T-helper 9 cell (primary cell): ENCODE measurements at places on chromosomes 6 and 20.

DNA sequence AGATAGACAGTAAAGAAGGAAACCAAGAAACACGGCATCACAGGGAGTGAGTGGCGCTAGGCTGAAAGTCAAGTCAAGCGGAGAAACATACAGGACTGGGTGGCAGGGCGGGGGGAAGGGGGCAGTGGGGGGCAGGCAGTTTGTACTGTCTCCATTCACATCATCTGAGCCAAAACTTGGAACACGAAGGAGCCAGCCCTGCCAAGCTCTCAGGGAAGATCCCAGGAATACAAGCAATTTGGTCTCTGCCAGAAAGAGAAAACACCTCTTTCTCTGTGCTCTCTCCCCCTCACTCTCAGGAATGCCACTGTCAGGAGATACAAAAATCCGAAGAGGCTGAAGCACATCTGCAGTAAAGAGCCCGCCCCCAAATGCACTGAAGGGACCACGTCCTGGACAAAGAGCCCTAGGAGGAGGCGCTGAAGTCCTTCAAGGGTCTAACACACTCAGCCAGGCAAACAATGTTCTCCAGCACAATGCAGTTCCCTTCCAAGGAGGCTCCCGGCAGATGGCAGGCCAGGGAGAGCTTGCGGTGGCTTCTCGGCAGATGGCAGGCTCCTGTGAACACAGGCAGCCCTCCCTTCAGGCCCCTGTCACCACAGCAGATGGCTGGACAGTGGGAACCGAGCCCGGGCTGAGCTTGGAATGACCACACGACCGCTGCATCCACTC lies 90.0 kb downstream of the ATP9A start:
- DNase-seq: no peak

DNA sequence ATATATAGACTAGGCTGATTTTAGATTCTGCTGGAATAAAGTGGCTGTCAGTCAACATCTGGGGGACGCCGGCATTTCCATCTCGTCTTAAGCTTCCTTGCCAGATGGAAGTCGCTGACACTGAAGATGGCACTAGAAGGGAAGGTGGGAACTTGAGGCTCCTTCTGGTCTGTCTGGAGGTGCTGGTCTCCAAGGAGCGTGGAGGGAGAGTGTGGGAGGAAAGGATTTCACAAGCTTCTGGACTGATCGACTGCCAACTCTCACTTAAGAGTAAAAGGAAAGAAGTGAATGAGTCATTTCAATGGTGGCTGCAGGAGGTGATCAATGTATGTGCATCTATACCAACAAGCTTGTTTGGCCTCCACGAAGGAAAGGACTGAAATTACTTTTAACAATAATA lies 40.4 kb downstream of the DUSP22 start:
- DNase-seq: no peak

- no peak for DNase-seq
Observed at GRCh38 chr6:18025596-18025995, 38.2 kb upstream of the KIF13A start.

DNA sequence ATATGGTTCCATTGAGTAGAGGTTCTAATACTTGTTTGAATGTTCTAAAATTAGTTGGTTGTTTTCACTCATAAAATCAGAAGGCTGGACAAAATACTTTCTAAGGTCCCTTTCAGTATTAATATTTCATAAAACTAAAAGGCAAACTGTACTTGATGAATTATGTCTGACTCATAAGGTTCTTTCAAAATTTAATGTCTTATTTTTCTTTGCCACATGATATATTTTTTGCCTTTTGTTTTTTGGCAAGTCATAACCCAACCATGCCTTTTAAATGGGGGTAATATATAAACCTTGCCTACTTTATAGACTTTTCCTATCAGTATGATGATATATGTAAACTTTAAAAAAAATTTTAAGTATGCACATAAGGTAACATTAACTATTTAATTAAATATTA lies 244.7 kb downstream of the PTPRK start:
- DNase-seq: no peak
